ENCODE measurements at places on chromosomes 1 and 21. TPM values are rescaled to one million over a fixed set of nuclear protein-coding genes. Genes with fewer than 3 reads are reported as not detected.

The BCAN gene
- total RNA-seq, result not detected

DNA sequence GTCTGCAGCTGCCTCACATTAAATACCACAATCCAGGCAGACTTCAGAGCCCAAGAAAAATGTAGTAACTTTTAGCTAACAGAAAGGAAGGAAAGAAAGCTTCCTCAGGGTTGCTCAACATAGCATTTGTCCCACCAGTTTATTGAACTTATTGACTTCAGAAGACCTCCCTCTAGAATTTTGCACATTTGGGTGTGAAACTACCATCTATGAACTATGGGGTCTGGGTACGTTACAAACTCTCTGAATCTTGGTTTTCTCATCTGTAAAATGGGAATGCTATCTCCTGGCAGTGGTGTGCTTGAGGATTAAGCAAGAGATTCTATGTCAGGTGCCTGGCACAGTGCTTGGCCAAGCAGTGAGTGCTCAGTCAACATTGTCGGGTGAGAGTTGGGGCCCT, at the start of gene ZP4:
Gene ZP4, minus strand, starts transcription at position 101 of the 400 bp plus-strand sequence. CDS start 287 bp downstream, outside the sequence.
- DNase-seq, result no peak

The AVPR1B gene
- not detected for total RNA-seq

DNA sequence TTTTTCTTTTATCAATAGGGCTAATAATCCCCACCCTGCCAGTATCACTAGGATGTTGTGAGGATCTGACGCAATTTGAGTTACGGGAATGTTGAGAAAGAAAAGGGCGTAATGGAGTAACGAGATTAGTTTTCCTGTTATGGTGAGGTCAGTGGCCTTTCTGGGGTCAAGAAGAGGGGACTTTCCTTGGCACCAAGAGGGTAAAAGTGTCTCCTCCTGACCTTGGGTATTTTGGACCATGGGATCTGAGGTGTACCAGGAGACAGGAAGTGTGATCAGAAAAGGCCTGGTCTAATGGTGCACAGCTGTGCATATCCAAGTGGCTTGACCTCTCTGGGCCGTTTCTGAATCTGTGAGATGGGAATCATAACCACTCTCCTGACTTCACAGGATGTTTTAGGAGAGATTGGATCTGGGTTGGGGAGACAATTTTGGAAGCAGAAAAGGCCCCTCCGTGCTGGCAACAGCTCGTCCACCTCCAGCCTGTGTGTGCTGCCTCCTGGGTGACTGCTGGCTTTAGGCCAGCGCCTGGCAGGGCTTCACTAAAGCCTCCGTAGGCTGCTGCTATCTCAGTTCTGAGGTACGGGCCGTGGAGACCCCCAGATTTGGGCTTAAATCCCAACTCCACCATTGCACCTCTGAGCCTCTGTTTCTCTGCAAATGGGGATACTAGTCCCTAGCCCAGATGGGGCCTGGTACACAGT, 37.1 kb downstream of the ALPL start:
- DNase-seq, result no peak

- DNase-seq, result no peak
Measured at GRCh38 chr1:183209533-183210158, 23.6 kb downstream of the LAMC2 start.

- no peak for DNase-seq
Measured at GRCh38 chr1:104760017-104760416, 1010.3 kb downstream of the AMY1C start.

The GCSAML gene
- total RNA-seq, result 1.9 TPM

DNA sequence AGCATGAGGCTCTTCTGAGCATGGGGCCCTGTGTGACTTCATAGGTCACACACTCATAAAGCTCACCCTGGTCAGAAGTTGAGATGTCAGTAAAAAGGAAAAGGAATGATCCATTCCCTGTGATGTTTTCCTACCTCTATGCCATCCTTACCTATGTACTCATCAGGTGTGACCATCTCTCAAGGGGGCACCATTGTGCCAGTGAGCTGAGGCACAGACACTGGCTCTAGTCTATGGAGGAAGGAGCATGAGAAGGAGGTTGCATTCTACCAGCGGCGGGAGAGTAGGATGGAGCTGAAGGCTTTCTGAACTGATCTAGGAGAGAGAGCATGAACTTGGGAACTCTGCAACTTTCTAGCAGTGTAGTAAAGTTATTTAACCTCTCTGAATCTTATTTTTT, 65.8 kb upstream of the RGL1 start:
- no peak for DNase-seq

The MDM4 gene
- total RNA-seq, result 40.0 TPM

DNA sequence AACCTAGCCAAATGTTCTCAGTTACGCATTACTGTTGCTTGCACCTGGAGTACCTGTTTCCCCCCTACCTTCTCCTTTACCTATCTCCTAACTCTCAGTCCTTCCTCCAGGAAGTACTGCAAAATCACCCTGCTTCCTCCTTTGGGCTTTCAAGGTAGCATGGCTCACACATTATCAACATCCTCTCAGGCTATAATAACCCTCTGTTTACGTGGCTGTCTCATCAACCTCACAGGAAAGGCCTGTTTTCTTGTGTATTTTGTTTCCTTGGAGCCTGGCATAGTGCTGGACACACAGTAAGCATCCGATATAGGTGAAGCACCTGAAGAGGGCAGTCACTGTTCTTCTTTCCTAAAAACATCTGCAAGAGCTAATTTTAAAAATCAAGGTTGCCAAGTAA, 32.7 kb upstream of the ANGPTL7 start:
- DNase-seq, result no peak

GRCh38 chr1:101257500-101258325, 20.9 kb downstream of the S1PR1 start:
- no peak for DNase-seq

DNA sequence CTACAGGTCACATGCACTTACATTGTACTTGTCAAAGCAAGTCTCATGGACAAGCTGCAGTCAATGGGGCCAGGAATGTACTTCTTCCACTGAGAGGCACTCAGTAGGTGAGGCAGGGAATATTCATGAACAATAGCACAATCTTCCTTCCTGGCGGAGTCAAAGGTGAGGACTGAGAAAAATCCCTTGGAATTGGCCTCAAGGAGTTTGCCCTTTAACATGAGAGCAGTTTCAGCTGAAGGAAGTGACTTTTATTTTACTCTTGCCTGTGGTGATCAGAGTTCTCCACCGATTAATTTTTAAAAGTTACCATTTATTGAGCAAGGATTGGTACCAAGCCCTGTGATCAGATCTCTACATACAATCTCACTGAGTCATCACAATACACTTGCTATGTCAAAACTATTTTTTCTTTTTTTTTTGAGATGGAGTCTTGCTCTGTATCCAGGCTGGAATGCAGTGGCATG, 11.2 kb upstream of the AK2 start:
- DNase-seq, result no peak

DNA sequence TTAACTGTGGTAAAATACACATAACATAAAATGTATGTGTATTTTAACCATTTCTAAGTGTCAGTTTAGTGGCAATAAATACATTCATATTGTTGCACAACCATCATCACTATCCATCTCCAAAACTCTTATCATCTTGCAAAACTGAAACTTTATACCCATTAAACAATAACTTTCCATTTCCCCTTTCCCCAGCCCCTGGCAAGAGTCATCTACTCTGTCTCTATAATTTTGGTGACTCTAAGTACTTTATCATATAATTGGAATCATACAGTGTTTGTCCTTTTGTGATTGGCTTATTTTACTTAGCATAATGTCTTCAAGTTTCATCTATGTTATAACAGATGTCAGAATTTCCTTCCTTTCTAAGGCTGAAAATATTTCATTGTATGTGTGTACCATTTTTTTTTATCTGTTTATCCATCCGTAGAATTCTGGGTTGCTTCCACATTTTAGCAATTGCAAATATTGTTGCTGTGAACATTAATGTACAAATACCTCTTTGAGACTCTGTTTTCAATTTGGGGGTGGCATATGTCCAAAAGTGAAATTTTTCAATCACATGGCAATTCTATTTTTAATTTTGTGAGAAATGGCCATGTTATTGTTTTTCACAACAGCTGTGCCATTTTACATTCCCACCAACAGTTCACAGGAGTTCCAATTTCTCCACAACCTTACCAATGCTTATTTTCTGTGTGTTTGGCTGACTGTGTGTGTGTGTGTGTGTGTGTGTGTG, 153.9 kb upstream of the GORAB start:
- DNase-seq, result no peak

GRCh38 chr1:11707621-11708276, 16.2 kb downstream of the DRAXIN start:
- DNase-seq, result peak; percentile 62

DNA sequence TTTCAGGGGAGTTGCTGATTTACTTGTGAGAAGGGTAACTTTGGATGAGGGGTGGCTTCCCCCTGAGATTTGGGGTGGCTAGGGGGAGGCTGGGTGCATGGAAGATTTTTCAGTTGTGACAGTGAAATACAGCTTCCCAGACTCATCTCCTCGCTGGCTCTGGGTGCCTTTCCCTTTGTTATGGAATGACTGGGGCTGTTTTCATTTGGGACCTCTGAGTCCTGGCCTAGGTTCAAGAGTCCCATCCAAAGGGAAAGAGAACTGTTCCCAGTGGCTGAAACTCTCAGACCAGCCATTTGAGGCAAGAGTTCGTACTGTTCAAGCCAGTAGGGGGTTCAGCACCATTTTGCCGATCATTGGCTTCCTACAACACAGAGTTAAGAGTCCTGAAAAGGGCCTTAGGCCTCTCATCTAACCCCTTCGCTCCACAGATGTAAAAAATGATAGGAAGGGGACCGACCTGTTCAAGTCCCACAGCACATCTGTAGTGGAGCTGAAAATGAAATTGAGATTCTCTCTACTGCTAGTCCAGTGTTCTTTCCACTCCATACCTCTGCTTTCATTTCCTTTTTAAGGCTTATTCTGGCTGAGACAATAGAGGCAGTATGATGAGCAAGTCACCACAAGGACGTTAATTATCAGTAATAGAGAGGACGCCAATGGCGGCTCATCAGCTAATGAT, 958 bp downstream of the DDR2 start:
- DNase-seq, result no peak

GRCh38 chr1:227058321-227058751, 118.2 kb downstream of the COQ8A start:
- DNase-seq, result no peak
